ENCODE measurements at places on chromosomes 7 and 10.

GRCh38 chr10:5461914-5462840 is 37.2 kb downstream of the CALML5 start:
- DNase-seq = no peak

- DNase-seq = no peak
These were observed 171.2 kb downstream of the PRKAG2 start for GRCh38 chr7:151705636-151706276.

DNA sequence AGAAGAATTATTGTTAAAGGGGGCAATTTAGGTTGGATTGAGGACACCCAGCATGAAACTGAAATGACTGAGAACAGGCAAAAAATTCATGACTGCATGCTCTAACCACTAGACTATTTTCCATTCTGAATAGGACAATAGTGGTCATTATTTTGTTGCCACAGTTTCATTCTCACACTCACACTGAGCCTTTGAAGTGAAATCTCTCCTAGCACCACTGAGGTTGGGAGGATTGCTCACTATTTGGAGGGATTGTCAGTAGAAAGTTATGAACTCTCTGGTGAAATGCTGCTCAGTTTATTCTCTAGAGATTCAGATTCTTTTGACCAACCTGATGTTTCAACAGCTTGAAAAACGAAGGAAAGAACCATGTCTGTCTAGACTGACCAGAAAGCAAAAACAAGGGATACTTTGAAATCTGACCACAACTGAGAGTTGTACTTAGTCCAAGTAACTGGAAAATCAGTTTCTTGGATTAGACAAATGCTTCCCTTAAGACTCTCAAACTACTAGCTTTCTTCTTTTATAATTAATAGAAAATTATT is 191.2 kb downstream of the DYNC1I1 start:
- no peak for DNase-seq

DNA sequence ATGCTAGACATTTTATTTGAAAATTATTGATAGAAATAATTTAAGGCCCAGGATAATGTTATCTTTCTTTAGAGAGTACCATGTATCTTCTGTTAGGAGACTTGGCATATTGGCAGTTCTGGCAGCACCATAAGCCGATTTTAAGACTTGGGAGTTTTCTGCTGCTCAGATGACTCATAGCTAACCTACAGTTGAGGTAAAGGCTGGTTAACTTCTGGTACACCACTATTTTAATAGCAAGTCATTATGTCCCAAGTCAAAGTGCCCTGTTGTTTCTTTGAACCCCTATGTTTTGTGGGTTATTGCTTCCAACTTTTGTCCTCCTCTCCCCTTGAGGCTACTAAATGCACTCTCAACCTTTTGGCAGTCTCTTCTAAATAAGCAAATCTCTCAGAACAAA is 25.2 kb downstream of the ATRNL1 start:
- no peak for DNase-seq

- DNase-seq = peak; percentile 60
These were observed 263.6 kb upstream of the ZMIZ1 start for GRCh38 chr10:78805176-78805575.

DNA sequence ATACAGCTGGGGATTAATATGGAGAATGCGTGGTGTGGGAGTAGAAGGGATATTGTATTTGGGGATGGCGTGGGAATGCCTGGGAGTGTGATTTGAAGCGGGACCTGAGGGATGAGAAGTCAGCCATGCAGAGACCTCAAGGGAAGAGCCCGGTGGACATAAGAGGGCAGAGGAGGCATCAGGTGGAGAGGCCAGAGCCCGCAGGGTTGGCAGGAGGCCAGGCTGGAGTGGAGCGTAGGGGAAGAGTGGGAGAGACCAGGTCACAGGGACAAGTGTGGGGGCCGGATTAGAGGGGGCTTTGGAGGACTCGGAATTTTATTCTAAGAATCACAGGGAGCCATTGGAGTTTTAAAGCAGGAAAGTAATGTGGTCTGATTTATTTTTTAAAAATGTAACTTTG is 2.0 kb downstream of the NDUFB2 start:
- no peak for DNase-seq

DNA sequence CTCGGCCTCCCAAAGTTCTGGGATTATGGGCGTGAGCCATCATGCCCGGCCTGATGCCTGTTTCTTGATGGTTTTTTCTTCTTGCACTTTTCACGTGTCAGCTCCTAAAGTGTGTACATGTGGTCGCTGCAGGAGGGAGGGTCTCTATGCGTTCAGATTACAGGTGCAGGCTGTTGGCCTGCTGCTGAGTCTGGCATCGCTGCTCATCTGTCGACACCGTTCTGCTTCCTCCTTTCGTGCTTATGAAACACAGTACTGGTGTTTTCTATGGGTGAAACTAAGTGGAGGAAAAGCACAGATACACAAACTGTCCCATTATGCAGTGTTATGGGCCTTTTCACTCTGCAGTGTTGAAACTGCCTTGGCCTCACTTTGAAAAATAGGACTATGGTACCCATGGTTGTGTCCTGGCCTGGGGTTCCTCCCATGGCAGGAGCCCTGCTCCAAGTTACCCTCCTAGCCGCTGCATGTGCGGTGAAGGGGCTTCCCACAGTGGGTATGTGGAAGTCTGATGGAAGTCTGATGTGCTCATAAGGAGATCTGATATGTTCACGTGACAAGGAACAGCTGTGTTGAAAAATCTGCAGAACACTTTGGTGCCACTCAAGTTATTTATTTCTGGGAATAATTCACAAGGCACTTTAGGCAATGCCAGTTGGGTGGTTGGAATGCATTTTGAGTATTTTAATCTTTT is 23.5 kb downstream of the OGDH start:
- DNase-seq = no peak

DNA sequence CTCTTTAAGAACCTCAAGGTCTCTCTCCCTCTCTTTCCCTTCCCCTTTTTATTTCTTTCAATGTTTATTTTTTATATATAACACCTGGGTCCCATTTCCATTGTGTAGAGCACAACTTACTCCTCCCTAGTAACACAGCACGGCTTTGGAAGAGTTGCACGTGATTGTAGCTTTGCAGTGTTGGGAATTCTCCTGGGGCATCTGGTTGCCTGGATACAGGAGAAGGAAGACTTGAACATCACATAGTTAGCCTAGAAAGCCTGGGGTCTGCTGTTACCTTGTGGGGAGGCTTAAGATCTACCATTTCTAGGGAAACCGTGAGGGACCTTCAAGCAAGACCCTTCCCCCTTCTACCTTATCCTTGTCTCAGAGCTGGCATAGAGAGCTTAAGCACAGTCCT is 41.1 kb upstream of the NFKB2 start:
- DNase-seq = no peak

GRCh38 chr7:97731736-97732564 is at the start of gene TAC1:
TSS of gene TAC1 (plus strand) at chr7:97732086. CDS start at chr7:97732613, 527 bp downstream.
- no peak for DNase-seq

GRCh38 chr10:124462348-124462695 is 699 bp downstream of the LHPP start:
- no peak for DNase-seq

- DNase-seq = no peak
These were observed 220.0 kb downstream of the LRMDA start for GRCh38 chr10:75651417-75651816.

- no peak for DNase-seq
These were observed 10.1 kb upstream of the MET start for GRCh38 chr7:116661865-116662264.

DNA sequence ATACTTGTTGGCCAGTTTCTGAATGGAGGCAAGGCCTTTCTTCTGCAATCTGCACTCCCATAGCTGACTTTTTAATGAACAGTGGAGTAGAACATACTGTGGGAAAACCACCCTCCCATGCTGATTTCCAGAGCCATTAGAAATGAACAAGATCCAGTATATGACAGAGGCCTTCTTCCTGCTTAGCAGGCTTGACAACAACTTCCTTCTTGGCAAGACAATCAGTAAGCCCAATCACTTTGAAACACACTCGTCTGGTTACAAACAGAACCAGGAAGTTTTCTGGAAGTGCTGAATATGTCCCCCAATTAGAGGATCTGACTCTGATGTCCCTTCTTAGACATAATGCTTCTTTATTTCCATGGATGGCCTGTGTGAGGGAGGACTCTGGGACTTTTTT is 103.4 kb downstream of the SAMD9 start:
- no peak for DNase-seq

- DNase-seq = peak; percentile 6
These were observed 704 bp upstream of the ERLIN1 start for GRCh38 chr10:100186253-100187212.

DNA sequence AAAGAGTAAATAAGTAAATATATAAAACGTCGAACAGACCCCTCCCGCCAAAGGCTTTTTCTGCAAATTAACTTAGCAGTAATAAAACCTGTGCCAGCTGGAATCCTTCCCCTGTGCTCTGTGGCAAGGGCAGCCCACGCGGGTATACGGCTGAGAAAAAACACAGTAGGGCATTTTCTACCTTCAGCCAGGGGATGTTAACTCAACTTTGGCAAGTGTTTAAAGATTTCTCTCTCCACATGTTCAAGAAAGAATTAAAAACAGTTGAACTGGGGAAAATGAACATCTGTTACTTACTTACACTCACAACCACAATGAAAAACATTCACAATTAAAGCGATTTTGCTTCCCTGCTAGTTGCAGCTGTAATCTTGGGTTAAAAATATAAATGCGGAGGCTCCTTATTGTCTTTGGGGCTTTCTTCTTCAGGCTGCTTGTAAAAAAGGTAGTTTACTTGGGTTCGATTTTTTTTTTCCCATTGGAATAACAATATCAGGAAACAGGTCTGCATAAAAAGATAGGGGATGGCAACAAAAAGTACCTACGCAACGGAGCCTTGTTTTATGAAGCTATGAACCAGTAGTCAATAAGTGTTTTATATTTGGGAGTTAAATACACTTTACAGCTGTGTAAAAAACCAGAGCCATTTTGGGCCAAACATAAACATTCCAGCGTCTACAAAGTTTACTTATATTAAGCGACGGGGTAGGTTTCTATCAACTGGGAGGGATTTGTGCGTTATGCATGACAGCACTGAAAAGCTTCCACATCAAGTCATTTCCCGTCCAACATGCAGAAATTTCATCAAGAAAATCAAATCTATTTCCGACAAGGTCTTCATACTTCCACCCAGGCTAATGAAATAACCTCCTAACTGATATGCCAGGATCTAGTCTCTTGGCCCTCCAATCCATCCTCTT is 132.7 kb downstream of the TAX1BP1 start:
- no peak for DNase-seq
